Lung microvascular endothelial cell (primary cell): ENCODE measurements at places on chromosomes 7 and 10. TPM values are rescaled to one million over a fixed set of nuclear protein-coding genes. Genes with fewer than 3 reads are reported as not detected.

GRCh38 chr10:98901441-98902110, 334.1 kb downstream of the HPSE2 start:
- no peak for DNase-seq

GRCh38 chr7:87411186-87411585, 64.3 kb downstream of the ABCB4 start:
- no peak for DNase-seq

Gene CXCL12
- 1.3 and 7.1 TPM in 2 replicates for total RNA-seq

Gene KCNIP2
- under 0.01 and 0.20 TPM in 2 replicates for total RNA-seq

Gene MNX1
- total RNA-seq, result not detected in 2 replicates
